ENCODE measurements at places on chromosomes 12 and 14.

DNA sequence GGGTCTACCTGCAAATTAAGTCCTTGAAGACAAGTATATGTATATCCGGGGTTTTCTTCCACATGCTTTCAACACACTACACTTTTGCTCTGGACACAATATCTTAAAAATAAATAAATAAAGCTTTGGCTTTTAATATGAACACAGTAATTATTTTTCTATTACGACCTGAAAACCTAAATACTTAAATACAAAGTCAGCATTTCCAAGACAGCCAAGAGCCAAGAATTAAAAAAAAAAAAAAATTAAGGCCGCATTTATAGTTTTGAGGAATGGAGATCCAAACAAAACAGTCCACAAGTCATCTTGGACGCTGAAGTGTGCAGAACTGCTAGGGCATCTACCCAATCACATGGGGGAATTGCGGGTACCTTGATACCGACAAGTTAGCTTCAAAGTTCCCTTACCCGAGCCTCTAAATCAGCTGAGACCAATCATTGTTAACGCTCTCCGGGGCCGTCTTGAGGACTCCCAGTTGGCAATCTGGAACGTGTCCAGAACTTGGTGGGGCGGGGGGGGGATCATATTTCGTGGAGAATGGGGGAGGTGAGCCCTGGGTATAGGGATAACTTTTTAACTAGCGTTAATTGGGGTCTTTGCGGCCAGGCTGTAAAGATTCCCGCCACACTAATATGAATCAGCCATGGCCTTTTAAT is 731 bp upstream of the PCNX4 start:
- DNase-seq, result peak; percentile 23

DNA sequence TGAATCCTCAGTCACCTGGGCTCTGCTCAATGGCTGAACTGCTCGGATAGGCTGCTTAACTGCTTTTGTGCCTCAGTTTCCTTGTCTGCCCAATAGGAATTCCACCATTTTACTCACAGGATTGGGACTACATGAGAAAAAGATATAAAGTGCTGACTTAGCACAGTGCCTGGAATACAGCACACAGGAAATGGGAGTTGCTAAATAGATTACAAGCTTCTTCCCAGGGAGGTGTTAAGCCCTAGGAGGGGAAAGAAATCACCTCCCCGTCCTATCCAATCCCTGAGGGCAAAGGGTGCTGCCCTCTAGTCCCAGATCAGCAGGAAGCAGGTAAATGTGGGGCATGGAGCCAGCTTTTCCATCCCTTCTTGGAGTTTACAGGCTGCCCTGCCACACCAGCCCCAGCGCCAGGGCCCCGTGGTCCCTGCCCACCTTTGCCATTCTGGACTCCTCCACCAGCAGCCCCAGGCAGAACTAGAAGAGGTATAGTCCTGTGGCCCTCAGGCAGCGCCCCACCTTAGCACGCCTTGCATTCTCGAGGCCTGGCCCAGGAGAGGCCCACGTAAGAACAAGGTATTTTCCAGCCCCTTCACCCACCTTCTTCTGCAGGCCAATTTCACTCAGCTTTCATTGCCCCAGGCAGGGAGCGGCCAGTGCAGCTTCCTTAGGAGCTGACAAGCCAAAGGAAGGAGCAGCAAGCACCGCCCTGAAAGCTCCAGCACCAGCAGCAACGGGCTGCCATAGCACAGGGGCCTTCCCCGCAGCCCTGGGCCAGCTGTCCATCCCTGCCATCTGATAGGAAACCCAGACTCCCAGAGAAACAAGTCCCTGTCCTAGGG is 28.8 kb upstream of the RPLP0 start:
- DNase-seq, result peak; percentile 61

DNA sequence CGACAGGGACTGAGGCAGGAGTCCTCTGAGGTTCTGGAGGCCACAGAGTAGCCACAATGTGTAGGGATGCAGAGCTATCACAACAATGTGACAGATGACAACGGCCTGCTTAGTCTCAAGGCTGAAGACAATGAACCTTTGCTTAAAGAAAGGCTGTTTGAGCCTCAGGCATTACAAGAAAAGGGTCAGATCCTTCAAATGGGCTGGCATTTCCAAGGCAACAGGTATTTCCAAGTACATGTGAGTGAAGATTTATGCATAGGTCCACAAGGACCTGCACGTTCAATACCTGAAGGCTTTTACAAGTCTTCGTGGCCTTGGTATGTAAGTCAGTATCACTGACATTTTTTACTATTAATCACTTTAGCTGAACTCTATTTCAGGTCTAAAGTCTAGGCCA is 62.0 kb downstream of the TMCC3 start:
- DNase-seq, result no peak

GRCh38 chr12:108234158-108234557 is 105.0 kb downstream of the CMKLR1 start:
- no peak for DNase-seq

- no peak for DNase-seq
Observed at GRCh38 chr14:99234961-99235571, 36.9 kb downstream of the BCL11B start.

DNA sequence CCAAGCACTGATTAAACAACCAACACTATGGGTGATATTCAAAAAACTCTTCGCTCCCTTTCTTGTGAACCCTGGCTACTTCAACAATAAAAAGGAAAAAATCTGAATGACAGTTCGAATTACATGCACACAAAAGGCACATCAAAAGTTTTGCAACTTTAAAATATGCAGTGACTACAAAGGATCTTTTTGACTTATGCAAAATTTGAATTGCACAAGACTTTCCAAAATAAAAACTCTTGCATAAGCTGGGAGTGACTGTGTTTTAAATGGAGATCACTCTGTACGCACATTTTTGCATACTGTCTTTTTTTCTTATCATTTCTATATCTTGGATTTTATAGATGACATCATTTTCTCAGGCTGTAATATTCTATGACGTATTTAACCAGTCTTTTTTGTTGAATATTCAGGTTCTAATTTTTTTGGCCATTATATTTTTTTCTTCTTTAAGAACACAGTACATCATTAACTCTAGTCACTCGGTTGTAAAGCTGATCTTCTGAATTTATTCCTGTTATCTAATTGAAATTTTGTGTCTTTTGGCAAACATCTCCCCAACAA is 667.6 kb upstream of the TBX3 start:
- DNase-seq, result no peak

GRCh38 chr12:54127538-54128259 is 61.1 kb downstream of the SMUG1 start:
- no peak for DNase-seq

Data from SK-N-DZ (cell line).